ENCODE measurements at places on chromosomes 12 and 14. TPM values are rescaled to one million over a fixed set of nuclear protein-coding genes. Genes with fewer than 3 reads are reported as not detected.

The IFNG-AS1 gene
- not detected for total RNA-seq

The CLEC6A gene
- total RNA-seq: not detected

The NOVA1 gene
- total RNA-seq: 1.4 TPM

The SPTSSA gene
- 10.4 TPM for total RNA-seq

- peak; percentile 69 for DNase-seq
Observed at GRCh38 chr12:27822076-27822712, 42.2 kb upstream of the MANSC4 start.

DNA sequence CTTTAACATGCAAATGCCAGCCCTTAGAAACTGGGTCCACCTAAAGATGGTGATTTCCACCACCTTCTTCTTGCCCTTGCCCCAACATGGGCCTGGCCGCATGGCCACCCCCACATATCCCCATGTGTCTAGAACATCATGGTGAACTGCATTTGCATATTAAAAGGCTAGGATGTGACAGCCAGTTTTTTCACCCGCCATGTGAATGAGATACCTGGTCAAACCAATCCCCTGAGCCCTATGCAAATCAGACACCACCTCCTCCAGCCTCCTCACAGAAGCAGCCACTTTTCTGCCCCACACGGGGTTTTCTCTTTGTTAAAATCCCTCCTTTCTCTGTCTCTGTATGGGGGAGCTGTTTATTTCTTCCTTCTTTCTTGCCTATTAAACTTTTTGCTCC is 1322.5 kb downstream of the FSCB start:
- DNase-seq: no peak

GRCh38 chr12:118271770-118272417 is 100.8 kb downstream of the TAOK3 start:
- DNase-seq: peak; percentile 4

- no peak for DNase-seq
Observed at GRCh38 chr14:53963320-53964227, 6.9 kb upstream of the BMP4 start.

- DNase-seq: no peak
Observed at GRCh38 chr12:4947253-4947652, 37.5 kb downstream of the KCNA1 start.

Measured in kidney epithelial cell (primary cell).